ENCODE measurements at places on chromosomes 6 and 20. TPM values are rescaled to one million over a fixed set of nuclear protein-coding genes. Genes with fewer than 3 reads are reported as not detected.

The FOXQ1 gene
- 0.42 TPM for total RNA-seq

- no peak for DNase-seq
- no peaks in the 10 kb centered on the region for H3K36me3 ChIP-seq
- no peak overlapping the region for H3K27ac ChIP-seq
These were observed 119.4 kb downstream of the SYNDIG1 start for GRCh38 chr20:24588725-24589340.

The CCDC170 gene
- total RNA-seq, result 0.12 TPM

The IGF2R gene
- 37.0 TPM for total RNA-seq

GRCh38 chr6:110826236-110827129 is 11.2 kb upstream of the CDK19 start:
- H3K36me3 ChIP-seq, result no peaks in the 10 kb centered on the region
- no peak for DNase-seq
- H3K27ac ChIP-seq, result no peak overlapping the region
- H3K4me3 ChIP-seq, result no peak overlapping the region

The MDFI gene
- total RNA-seq, result 35.5 TPM

- DNase-seq, result no peak
- no peaks in the 10 kb centered on the region for H3K36me3 ChIP-seq
- peaks cover 8% of the 10 kb centered on the region for H3K27me3 ChIP-seq
- H3K27ac ChIP-seq, result no peak overlapping the region
These were observed 1.6 kb upstream of the OLIG3 start for GRCh38 chr6:137495703-137496336.

The JARID2 gene
- total RNA-seq, result 23.6 TPM

GRCh38 chr6:143125455-143125854 is 64.8 kb downstream of the AIG1 start:
- no peak for DNase-seq
- no peaks in the 10 kb centered on the region for H3K36me3 ChIP-seq
- H3K27ac ChIP-seq, result no peak overlapping the region
- no peak overlapping the region for H3K4me3 ChIP-seq
- H3K27me3 ChIP-seq, result no peaks in the 10 kb centered on the region
- no peaks in the 10 kb centered on the region for H3K4me1 ChIP-seq

GRCh38 chr6:11791354-11792107 is 12.9 kb upstream of the ADTRP start:
- DNase-seq, result no peak
- H3K27ac ChIP-seq, result no peak overlapping the region
- 0 out of 2 replicates have a peak, but pooled peaks cover 3% of the 10 kb centered on the region for H3K27me3 ChIP-seq

GRCh38 chr6:159493898-159494585 is 199.0 kb downstream of the SOD2 start:
- H3K27ac ChIP-seq, result no peak overlapping the region
- H3K4me1 ChIP-seq, result no peaks in the 10 kb centered on the region
- no peaks in the 10 kb centered on the region for H3K27me3 ChIP-seq
- H3K4me3 ChIP-seq, result no peak overlapping the region
- no peak for DNase-seq

Measured in HCT116 (cell line).